ENCODE measurements at places on chromosomes 12 and 14. TPM values are rescaled to one million over a fixed set of nuclear protein-coding genes. Genes with fewer than 3 reads are reported as not detected.

DNA sequence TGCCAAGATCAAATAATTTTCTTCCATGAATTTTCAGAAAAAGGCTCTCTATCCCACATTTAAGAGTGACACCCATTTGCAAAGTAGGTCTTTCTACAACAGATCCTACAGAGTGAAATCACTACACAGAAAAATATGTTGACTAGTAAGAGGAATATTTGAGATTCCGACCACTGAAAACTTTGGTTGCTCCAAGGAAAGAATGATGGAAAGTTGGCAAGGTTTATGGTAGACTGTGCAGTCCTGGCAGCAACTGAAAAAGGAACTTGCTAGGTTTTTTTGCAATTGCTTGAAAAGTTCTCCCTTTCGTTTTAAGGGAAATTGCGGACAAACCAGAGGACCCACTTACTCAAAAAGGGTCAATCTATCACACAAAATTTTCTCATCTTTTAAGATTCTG, 83.1 kb upstream of the TSPAN8 start:
- DNase-seq, result no peak

- no peak for DNase-seq
These were observed 177.7 kb downstream of the CCDC91 start for GRCh38 chr12:28367993-28368392.

DNA sequence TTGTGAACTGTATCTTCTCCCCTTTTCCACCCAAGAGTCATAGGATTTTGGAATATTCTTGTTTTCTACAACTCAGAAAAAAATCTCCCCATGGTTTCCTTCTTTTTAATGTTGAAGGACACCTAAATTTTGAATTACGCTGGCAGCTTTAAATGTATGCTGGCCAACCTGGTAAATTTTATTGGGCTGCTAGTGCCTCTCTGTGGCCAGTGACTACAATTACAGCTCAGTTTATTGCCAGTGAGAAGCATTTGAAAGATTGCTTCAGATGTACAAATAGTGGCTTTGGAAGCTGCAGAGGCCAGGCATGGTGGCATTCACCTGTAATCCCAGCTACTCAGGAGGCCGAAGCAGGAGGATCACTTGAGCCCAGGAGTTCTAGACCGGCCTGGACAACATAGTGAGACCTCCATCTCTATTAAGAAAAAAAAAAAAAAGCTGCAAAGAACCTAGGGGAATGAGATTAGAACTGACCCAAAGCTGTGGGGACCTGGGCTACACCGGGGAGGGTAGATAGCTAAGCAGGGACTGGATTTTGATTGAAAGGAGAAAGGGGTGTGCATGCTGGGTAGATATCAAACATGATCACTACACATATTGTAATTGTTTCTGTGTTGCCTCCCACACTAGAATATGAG, 7.6 kb upstream of the RAB21 start:
- no peak for DNase-seq

GRCh38 chr14:96741151-96741977, 55.8 kb upstream of the VRK1 start:
- no peak for DNase-seq

DNA sequence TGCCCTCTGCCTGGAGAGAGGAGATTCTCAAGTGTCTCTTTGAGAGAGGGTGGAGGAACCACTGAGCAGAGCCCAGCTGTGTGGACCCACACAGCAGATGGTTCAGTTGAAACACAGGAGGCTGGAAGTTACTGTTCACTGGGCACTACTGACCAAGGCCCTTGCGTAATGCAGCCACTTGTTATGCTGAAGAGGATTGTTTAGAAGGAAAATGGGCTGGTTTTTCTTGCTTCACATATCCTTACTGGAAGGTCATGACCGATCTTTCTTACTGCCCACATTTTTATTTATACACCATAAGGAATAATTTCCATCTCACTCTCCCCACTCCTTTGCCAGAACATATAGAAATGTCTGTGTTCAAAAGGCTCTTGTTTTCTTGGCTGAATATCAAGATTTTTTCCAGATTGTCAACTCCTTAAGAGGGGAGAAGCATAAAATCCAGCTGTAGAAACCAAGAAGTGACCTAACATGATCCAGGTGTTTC, 375.1 kb upstream of the DDHD1 start:
- no peak for DNase-seq

DNA sequence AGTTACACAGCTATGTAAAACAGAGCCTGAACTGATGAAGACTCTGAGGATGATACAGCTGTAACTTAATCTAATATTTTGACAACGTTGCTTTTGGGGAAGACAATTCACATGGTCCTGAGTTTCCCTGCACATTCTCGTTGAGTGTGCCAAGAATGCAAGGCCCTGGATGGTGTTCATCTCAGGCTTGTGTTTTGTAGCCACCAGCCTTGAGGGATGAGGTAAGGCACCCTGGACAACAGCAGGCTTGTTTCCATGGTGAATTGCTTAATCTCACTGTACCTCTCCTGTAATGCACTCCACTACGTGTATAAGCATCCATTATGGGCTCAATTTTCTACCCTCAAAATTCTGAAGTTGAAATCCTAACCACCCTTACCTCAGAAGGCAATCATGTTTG, 2.1 kb downstream of the CATSPERB start:
- no peak for DNase-seq

DNA sequence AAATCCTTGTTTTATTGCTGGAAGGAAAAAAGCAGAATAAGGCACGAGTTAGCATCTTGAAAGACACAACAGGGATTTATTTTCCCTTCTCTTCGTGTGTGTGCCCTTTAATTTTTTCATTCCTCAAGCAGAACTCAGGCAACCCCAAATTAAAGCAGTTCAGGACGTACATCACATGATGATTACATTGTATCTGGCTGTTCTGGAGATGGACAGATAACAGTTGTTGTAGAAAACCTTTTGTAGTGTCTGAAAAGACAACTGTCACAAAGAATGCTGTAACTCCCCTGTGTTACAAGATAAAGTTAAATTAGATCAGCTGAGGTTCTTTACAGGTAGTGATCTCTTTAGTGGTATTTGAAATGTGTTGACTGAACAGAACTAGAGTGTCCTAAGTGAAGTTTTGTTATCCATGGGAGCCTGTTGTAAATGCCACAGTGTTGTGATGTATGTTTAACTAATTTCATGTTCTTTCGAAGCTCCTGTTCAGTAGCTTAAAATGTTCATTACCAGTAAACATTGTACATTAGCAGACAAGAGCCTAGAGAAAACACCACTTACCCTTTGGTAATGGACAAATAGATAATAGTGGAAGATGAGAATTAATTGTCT, 58.5 kb downstream of the TMTC2 start:
- no peak for DNase-seq

GRCh38 chr12:12338527-12339168, 11.4 kb downstream of the MANSC1 start:
- DNase-seq, result no peak

GRCh38 chr14:43249116-43249515, 1258.0 kb downstream of the FSCB start:
- no peak for DNase-seq

GRCh38 chr12:57210926-57211692, 5.5 kb upstream of the NXPH4 start:
- DNase-seq, result no peak

GRCh38 chr12:102438047-102438826, 42.1 kb downstream of the IGF1 start:
- no peak for DNase-seq

GRCh38 chr12:47209014-47209413, 129.3 kb upstream of the AMIGO2 start:
- no peak for DNase-seq

DNA sequence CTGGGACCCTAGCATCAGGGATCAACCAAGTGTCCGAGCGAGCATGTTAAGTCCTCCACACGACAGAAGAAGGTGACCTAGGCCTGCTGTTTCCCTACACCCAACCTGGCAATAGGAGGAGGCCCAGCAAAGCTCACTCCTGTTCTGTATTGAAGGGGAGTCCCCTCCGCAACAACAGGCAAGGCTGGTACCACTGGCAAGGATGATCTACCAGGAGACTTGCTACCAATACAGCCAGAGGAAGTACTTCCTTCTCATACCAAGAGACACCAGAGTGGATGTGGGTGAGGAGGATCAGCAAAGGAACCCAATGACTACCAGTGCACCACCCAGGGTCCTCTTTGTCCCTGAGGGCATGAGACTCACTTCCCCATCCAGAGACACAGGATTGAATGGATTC, 4.9 kb downstream of the KLRC1 start:
- no peak for DNase-seq

- no peak for DNase-seq
These were observed 285.7 kb downstream of the RMST start for GRCh38 chr12:97748298-97748697.

GRCh38 chr12:24678436-24678835, 270.5 kb downstream of the BCAT1 start:
- DNase-seq, result no peak

DNA sequence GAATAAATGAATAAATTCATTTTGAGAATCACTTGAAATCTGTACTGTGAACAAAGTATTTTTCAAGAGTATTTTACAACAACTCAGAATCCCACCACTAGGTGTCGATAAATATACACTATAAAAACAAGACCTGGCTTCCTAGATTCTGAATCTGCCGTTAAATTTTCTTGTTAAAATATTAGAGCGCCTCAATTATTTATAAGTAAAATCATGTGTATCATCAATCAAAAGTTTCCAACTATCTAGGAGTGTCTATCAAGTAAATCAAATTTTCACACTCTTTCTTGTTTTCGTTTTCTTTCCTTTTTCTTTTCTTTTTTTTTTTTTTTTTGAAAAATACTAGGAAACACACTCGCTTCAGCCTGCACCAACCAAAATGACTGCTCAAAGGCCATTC, 179.2 kb upstream of the DCN start:
- DNase-seq, result no peak

- no peak for DNase-seq
These were observed 24.8 kb upstream of the TEAD4 start for GRCh38 chr12:2934371-2934770.

DNA sequence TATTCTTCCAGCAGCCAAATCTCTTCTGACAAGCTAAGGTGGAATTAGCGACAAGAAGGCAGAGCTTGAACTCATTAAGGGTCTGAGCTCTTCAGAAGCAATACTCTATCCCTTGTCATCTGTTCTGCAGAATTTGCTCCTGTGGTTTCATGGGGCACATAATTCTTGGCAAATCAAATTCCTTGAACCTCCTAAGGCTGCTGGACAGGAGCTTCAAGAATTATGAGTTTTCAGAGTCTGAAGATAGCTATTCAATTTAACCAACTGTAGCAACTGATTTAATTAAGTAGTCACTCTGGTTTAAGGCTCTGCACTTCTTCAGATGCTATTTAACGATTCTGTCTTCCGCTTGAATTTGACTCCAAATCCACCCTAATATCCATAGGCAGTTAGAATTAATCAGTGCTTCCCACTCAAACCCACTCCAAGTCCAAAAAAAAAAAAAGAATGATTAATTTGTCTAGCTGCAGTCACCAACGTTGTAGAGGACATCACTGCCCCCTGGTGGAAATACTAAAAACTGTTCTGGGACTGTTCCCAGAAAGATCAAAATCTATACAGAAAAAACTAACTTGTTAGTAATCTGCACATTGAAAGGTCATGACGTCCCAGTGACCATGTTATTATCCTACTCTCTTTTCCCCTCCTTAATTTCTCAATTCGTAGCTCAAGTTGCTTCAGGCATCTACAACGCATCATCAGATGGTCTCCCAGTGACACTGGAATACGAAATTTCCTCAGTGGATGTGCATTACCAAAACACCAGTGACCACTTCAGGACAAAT, 169.9 kb downstream of the KIF21A start:
- DNase-seq, result no peak

DNA sequence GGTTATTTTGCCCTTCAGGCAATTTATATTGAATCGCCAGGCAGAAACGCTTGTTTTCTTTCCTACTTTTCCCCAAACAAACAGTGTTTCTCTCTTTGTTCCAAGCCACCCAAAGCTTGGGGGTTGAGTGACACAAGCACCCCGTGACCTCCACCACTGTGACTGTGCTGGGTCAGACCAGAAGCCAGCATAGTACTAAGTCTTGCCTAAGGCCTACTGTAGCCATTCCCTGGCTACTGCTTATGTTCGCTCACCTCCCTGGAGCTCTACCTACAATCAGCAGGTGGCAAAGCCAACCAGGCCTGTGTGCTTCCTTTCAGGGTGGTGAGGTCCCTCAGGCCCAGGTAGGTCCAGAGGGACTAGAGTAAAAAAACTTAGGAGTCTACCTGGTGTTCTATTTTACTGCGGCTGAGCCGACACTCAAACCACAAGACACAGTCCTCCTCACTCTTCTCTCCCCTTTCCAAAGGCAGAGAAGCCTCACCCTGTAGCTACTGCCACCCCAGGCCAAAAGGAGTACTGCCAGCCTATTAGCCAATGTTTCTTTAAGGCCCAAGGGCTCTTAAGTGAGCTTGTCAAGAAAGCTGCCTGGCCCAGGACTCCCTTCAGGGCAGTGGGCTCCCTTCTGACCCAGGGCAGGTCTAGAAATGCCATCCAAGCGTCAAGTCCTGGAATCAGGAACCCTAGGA, 411.8 kb upstream of the MIS18BP1 start:
- no peak for DNase-seq

DNA sequence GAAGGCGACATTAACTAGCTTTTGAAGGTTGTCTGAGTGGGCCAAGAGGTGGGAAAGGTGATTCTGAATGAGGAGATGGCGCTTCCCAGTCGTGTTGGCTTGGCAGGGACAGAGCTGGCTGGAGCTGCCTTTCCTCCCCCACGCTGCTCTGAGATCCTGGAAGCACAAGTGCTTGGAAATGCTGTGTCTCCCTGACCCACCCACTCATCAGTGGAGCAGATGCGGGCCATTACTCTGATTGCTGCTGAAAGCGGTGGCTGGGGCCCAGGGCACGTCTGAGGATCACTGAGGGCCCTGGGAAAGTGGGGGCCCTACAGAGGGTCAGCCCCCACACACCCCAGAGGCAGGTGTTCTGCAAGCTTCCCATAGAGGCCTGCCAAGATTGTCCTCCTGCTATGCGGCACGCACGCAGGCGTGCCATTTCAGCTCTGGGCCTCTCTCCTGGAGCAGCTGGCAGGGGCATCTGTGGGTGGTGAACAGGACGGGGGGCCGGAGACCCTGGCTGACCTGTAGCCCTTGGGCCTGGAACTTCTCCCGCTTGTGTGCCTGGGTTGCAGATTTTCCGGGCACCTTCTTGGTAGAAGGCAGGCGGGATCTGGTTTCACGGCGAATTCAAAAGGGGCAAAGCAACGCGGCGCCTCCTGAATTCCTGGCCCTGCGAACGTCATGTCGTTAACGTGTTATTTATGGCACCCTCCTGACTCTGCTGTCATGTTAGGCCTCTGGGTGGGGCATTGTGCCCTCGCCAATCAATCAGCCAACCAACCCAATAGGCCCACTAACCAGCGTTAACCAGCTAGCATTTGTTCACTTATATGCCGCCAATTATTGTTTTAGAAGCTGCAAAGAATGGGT, 133.8 kb upstream of the TBX3 start:
- no peak for DNase-seq

GRCh38 chr14:70995211-70995610, 88.0 kb downstream of the PCNX1 start:
- no peak for DNase-seq

TEP1 gene
- 24.6 TPM for total RNA-seq

COCH gene
- total RNA-seq, result 35.6 TPM

EXD2 gene
- total RNA-seq, result 14.5 TPM

OR6C2 gene
- not detected for total RNA-seq

MARS1 gene
- 71.2 TPM for total RNA-seq

SPTSSA gene
- total RNA-seq, result 29.0 TPM

PZP gene
- not detected for total RNA-seq

EIF2S3B gene
- 1.2 TPM for total RNA-seq

AQP2 gene
- not detected for total RNA-seq

CISTR gene
- not detected for total RNA-seq

DNAJC22 gene
- 3.7 TPM for total RNA-seq

All from vagina (tissue), 2 donors.